NCI-H2107 (cell line): ENCODE measurements at places on chromosomes 5 and 9.

GRCh38 chr5:179294131-179294780 is 51.0 kb downstream of the ADAMTS2 start:
- no peak for DNase-seq

DNA sequence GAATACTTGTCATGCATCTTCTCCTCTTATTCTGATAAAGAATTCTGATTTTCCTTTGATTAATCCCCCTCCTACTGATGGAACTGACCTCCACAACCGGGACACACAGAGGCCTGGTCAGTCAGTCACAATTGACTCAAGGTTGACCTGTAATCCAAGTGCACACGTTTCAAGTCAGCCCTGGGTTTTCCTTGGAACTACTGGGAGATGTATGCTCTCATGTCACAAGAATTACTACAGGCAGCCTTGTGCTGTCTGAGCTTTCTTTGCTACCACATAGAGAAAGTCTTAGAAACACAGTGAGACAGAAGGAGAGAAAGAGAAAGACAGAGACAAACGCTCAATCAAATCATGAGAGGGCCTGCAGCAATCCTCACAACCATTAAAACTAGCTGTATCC is 345.8 kb downstream of the PDE4D start:
- no peak for DNase-seq

DNA sequence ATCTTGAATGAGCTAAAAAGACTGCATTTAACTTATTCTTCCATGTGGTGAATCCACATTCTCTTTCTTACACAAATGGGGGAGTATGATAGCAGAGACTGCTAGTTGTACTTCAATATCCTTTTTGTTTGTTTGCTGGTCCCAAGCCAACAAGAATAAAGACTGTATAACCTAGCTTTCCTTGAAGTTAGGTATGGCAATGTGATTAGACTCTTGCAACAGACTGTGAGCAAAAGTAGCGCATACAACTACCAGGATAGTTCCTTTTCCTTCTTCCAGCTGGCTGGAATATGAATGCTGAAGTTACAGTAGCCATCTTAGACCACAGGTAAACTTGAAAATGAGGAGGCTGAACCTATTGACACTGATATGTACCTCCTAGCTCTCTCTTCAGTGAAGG is 17.9 kb upstream of the KIF2A start:
- no peak for DNase-seq

GRCh38 chr5:108681079-108681921 is 66.4 kb upstream of the FER start:
- no peak for DNase-seq

DNA sequence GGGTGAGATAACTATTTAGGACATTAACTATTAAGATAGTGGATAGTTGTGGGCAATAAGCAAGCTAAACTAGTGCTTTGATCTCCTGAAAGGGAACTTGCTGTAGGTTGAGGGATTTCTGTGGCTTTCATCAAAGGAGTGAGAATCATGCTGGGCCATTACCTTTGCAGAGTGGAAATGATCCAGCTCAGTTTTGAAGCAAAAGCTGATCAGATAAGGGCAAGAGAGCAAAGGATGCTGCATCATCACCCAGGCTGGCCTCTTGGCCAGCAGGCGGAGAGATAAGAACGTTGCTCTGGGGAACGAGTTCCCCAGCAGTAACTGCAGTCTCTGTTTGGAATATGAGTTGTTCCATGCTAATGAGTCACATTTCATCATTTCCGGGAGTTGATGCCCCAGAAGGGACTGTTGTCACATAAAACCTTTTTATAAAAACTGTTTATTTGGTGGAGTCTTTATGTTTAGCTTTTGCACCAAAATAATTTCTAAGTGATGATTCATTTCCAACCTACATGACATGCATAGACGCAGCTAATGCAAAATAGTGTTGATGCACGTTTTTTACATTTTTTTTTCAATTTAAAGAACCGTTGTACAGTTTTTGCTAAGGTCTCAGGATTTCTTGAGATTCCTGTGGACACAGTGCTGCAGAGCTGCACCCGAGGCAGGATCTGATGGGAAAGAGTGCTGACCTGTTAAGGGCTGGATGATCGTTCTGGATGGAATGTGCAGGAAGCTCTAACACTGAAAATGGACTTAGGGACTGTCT is 99.3 kb downstream of the ACTBL2 start:
- DNase-seq = no peak

DNA sequence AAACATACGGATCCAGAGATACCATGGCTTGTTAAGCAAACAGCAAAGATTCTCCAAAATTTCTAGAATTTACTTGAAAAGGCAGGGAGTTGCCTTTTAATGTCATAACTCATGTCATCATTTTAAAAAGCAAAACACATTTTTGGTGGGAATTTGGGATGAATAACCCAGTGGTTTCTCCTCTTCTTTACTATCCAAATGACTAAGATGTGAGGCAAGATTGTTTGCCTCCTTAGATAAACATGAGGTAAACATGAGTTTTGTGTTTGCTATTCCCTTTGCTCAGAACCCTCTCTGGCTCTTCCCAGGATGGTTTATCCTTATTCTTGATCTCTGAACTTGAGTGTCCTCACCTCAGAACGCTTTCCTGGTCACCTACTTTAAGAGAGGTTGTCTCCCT is 267.0 kb downstream of the EBF1 start:
- no peak for DNase-seq

GRCh38 chr5:179608131-179608581 is 15.3 kb downstream of the HNRNPH1 start:
- DNase-seq = no peak

DNA sequence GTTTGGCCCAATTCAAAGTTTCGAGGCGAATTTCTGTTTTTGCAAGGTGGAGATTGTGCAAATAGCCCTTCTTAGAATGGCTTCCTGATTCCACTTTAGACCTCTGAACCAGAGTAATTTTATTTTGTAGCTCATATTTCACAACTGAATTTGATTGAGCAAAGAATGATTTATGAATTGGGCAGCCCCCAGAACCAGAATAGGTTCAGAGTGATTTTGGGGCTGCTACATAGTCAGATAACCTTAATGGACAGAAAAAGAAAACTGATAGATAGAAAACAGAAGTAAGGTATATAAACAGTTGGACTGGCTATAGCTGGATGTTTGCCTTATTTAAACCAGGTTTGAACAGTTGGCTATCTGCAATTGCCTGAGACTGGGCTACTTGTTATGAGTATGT is 156.6 kb downstream of the YIPF5 start:
- DNase-seq = no peak

- DNase-seq = no peak
Measured at GRCh38 chr5:170300361-170301013, 2.9 kb upstream of the LCP2 start.

DNA sequence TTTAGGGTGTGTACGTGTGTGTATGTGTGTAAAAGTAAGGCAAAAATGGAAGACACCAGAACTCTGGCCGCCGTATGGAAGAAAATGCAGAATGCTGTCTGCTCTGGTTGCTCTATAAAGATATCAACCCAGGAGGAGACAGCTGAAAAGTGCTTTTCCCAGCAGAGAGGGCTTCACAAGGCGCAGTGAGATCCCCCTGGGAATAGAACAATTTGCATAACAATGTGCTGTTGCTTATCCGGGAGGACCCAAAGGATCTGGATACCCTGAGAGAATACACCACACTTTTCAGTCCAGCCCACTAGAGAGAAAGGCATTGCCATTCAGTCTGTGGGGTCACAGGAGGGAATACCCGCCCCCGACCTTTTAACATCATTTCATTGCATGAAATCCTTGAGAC is 230.6 kb downstream of the EBF1 start:
- peak; percentile 61 for DNase-seq

DNA sequence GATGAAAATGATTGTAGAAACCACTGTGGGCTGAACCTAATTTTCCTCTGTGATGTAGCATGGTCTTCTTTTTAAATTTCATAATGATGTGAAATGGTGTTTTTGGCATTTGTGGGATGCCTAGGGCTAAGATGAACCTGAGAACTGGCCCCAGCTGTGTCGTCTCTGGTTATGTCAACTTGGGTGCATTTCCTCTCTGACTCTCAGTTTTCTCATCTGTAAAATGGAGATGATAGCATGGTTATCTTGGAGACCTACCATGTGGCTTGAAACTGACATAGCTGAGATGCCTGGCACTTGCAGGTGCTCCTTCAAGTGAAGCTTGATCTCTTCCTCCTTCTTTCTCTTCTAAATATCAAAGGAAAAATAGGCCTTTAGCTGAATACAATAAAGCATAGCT is 77.8 kb downstream of the BOD1 start:
- no peak for DNase-seq

DNA sequence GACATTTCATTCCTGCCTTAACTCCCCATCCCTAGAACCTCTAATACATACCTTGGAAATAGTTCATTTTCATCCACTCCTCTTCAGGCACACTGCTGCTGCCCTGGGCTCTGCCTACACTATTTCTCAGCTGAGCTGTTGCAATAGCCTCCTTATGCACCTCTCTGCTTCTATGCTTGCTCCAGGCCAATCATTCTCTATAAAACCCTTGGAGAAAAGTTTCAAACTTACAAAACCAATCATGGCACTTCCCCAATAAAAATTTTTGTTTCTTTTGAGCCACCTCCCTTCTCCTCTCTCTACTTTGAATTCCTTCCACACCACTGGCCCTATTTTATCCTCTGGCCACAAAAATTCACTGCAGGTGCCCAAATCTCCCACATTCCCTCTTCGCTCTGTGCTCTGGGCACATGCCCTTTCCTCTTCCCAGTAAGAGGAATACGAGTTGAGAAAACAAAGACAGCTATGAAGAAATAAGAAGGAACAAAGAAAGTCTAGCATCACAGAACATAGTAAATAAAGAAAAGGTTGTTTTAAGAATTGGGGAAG is 301.4 kb downstream of the ELAVL2 start:
- DNase-seq = no peak

DNA sequence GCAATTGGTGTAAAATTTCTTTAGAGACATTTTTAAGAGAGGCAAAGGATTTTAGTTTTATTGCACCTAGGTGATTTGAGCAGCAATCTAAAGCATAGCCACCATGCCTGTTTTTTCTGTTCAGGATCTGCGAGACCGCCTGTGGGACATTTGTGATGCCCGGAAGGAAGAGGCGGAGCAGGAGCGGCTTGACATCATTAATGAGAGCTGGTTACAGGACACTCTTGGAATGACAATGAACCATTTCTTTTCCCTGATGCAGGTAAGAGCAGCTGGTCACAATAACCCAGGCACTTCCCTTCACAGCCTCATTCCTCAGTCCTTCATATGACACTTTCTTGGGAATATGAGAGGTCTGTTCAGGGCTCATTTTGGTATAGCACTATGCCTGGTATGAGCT is 103.2 kb upstream of the IL7R start:
- no peak for DNase-seq

DNA sequence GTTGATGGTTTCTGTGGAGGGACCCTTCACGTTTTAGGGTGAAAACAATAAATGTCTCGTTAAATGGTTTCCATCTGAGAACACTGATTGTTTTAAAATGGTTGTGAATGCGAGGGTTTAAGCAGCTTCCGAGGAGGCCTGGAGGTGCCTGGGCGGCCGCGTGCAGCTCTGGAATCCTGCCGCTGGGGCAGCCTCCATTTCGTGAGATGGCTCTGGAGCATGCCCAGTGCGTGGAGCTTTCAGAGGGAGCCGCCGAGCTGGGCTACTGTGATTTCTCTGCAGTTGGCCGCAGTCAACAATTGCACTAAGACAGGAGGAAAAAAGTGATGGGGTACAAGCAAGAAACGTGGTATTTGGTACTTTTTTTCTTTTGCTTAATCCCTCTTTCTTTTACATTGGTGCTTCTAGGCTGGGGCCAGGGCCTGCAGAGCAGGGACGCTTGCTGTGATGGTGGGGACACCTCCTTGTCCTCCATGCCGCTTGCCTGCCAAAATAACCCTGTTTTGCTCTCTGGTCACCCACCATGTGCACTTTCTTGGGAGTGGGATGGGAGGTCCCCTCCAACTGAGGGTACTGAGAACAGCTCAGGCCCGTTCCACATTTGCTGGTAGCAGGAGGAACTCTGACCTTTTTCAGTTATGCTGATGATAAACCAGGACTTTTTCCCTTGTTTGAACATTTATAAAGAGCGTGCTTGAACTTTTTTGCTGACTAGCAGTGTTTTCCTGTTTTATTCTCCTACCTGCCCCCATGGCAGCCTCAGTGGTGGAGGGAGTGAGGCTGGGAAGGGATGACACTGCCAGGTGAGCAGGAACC is 47.1 kb downstream of the EHMT1 start:
- DNase-seq = no peak

GRCh38 chr5:134245101-134245604 is 19.3 kb upstream of the PPP2CA start:
- DNase-seq = no peak

DNA sequence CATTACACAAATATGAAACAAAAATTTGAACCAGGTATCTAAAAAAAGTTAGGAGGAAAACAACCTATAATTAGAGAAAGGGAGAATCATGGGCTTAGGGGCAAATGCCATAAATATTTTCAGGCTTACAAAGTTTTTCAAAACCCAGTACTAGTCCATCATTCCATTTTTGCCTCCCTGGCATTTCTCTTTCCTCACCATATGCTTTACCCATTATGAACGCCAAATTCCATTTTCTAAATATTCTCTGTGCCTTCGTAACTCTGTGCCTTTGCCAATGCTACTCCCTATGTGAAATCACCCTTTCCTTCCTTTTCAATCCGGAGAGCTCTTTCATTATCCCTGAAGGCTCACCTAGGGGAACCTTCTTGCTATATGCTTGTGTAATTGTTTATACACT is 434.1 kb downstream of the ZSWIM6 start:
- DNase-seq = no peak

GRCh38 chr9:105385381-105385985 is 62.4 kb upstream of the FSD1L start:
- no peak for DNase-seq

GRCh38 chr5:53712327-53712726 is 151.9 kb downstream of the NDUFS4 start:
- DNase-seq = no peak

GRCh38 chr5:82721087-82721410 is 356.1 kb downstream of the TMEM167A start:
- DNase-seq = no peak

DNA sequence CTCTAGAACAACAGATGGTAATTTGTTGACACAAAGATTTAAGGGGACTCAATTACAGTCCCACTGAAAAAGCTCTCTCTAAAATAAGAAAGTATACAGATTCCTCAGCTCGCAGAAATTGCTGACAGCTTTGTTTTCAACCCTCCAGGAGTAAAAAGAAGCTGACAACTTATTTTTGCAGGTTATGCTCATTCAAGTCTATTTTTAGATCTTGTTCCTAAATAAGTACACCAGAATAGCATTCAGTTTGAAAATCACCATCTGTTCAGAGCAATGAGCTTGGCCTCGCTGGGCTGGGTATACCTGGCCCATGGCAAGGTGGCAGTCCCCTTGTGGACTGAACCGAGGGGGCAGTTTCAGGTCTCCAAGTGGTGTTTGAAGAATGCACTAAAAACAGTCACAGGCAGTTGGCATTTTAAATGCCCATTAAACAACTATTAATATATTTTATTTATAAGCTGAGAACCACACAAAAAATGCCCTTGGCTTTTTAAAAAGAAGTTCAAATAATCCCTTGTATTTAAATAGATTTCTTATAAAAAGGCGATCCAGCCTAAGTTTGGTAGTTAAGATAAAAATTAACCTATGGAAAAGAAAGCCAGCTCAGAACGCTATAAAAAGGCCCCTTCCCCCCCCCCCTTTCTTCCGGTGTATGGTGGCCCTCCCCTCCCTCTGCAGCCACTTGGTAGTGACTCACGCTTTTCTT is 169.2 kb downstream of the AUH start:
- no peak for DNase-seq

- no peak for DNase-seq
Measured at GRCh38 chr5:101458587-101458986, 555.5 kb upstream of the ST8SIA4 start.
